ENCODE measurements at places on chromosomes 16 and 17. TPM values are rescaled to one million over a fixed set of nuclear protein-coding genes. Genes with fewer than 3 reads are reported as not detected.

GRCh38 chr16:85752511-85753420, 1.9 kb upstream of the C16orf74 start:
- no peak overlapping the region for H3K27ac ChIP-seq
- H3K27me3 ChIP-seq, result peaks cover 5% of the 10 kb centered on the region
- H3K4me3 ChIP-seq, result no peak overlapping the region
- H3K4me1 ChIP-seq, result peaks cover 34% of the 10 kb centered on the region
- no peak for DNase-seq
- H3K36me3 ChIP-seq, result no peaks in the 10 kb centered on the region

DNA sequence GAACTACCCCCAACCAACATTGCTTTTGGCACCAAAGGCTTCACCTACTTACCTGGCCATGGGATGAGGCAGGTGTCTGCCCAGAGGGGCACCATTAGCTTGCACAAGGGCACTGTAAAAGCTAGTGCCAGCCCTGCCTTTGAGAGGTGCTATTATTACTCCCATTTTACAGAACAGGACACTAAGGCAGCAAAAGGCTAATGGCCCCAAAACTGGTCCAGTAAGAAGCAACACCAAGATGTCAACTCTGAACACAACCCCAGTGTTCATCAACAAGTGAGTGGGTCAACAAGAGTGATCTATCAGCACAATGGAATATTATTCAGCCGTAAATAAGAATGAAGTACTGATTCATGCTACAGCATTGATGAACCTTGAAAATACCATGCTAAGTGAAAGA, 7.7 kb upstream of the USP7 start:
- no peaks in the 10 kb centered on the region for H3K4me1 ChIP-seq
- H3K27me3 ChIP-seq, result no peaks in the 10 kb centered on the region
- H3K36me3 ChIP-seq, result no peaks in the 10 kb centered on the region
- no peak overlapping the region for H3K27ac ChIP-seq

GRCh38 chr17:14052886-14053615, 16.3 kb upstream of the COX10 start:
- H3K27ac ChIP-seq, result peak overlapping the region; percentile 45
- no peak overlapping the region for H3K4me3 ChIP-seq
- DNase-seq, result no peak
- no peaks in the 10 kb centered on the region for H3K27me3 ChIP-seq
- peaks cover 20% of the 10 kb centered on the region for H3K4me1 ChIP-seq
- H3K36me3 ChIP-seq, result peaks cover 9% of the 10 kb centered on the region

- peaks cover 23% of the 10 kb centered on the region for H3K4me1 ChIP-seq
- no peaks in the 10 kb centered on the region for H3K36me3 ChIP-seq
- no peaks in the 10 kb centered on the region for H3K27me3 ChIP-seq
- no peak overlapping the region for H3K27ac ChIP-seq
Measured at GRCh38 chr17:8387914-8388651, 5.1 kb upstream of the RPL26 start.

GRCh38 chr17:66945147-66945835, 19.2 kb upstream of the CACNG4 start:
- H3K4me1 ChIP-seq, result peaks cover 6% of the 10 kb centered on the region
- peaks cover 10% of the 10 kb centered on the region for H3K27me3 ChIP-seq
- no peak overlapping the region for H3K27ac ChIP-seq

GRCh38 chr16:58507195-58507962, 7.4 kb downstream of the NDRG4 start:
- no peaks in the 10 kb centered on the region for H3K36me3 ChIP-seq
- no peak overlapping the region for H3K27ac ChIP-seq

DNA sequence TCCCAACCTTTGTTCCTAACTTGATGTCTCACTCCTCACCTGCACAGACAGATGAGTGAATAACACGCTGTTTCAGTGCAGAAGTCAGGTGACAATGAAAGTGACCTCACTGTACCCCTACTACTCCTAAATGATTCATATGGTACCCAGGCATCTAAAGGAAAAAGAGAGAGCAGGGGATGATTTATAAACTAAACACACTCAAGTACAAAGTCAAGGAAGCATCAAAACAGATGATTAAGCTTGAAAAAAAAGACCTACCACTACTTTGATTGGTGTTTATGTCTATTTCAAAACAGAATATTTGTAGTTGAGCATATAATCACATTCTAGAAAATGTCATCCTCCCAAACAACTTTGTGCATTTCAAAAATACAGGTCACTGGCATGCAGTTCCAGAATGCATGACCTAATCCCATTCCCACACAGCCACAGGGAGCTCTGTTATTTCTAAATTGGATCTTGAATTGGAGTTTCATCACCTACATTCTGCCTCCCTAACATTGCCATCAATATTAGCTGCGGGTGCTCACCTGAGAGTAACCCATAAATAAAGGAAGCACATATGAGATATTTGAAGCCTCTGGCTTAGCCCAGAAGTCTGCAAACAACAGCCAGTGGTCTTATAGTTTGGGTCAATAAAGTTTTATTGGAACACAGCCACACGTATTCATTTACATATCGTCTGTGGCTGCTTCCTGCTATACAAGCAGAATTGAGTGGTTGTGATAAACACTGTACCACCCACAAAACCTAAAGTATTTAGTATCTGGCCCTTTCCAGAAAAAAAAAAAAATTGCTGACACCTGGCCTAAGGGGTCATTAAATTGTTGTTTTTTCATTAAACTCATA, 14.0 kb downstream of the HS3ST3A1 start:
- H3K27ac ChIP-seq, result peak overlapping the region; percentile 73
- H3K27me3 ChIP-seq, result no peaks in the 10 kb centered on the region
- H3K4me3 ChIP-seq, result no peak overlapping the region
- no peaks in the 10 kb centered on the region for H3K36me3 ChIP-seq
- DNase-seq, result no peak

GRCh38 chr17:42130310-42130936, 7.8 kb downstream of the HSPB9 start:
- H3K4me1 ChIP-seq, result peaks cover 35% of the 10 kb centered on the region
- H3K4me3 ChIP-seq, result no peak overlapping the region
- peaks cover 28% of the 10 kb centered on the region for H3K36me3 ChIP-seq
- no peaks in the 10 kb centered on the region for H3K27me3 ChIP-seq
- no peak overlapping the region for H3K27ac ChIP-seq
- DNase-seq, result no peak

DNA sequence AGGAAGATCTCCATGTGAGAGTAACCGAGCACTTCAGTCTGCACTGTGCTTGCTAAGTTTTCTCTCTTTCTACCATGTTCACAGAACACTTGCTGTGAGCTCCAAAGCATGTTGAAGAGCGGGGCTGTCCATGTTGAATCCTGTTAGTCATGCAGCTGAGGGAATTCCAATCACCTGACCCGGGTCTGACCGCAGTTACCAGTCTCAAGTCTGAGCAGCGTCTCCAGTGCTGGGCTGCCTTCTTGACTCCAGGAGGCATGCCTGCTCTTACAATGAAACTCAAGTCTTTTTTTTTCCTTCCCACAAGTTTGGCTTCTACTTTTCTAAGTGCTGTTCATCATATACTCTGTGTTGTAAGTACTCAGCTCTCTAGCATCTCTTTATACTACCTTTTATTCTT, 44.3 kb downstream of the HOXB1 start:
- no peak overlapping the region for H3K4me3 ChIP-seq
- peaks cover 40% of the 10 kb centered on the region for H3K27me3 ChIP-seq
- no peak overlapping the region for H3K27ac ChIP-seq
- no peak for DNase-seq
- no peaks in the 10 kb centered on the region for H3K36me3 ChIP-seq

- no peak overlapping the region for H3K4me3 ChIP-seq
- peaks cover 67% of the 10 kb centered on the region for H3K27me3 ChIP-seq
- no peak for DNase-seq
- H3K4me1 ChIP-seq, result no peaks in the 10 kb centered on the region
- no peaks in the 10 kb centered on the region for H3K36me3 ChIP-seq
- H3K27ac ChIP-seq, result no peak overlapping the region
Measured at GRCh38 chr17:36731811-36732210, 130.4 kb downstream of the MRM1 start.

The CCL11 gene
- not detected for total RNA-seq

DNA sequence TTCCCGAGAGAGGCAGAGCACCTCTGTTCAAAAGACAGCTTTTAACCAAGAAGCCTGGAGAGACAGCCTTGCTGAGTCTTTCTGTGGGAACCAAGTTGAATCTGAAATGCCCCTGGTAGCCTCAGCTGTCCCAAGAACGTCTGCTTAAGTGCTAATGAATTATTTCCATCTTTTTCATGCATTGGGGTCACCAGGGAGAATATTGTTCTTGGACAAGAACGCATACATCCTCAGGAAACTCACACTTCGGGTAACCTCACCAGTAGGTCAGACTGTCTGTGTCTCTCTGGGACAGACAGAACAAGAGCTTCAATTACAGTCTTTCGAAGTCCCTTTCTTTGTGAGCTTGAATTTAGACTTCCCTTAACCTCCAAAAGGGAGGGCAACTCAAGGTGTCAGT, 134.6 kb upstream of the ADAMTS18 start:
- H3K4me3 ChIP-seq, result no peak overlapping the region
- no peaks in the 10 kb centered on the region for H3K4me1 ChIP-seq
- no peak for DNase-seq
- no peak overlapping the region for H3K27ac ChIP-seq
- H3K27me3 ChIP-seq, result peaks cover 20% of the 10 kb centered on the region

GRCh38 chr16:22089910-22090309, 2.4 kb upstream of the VWA3A start:
- peaks cover 5% of the 10 kb centered on the region for H3K36me3 ChIP-seq
- no peak overlapping the region for H3K4me3 ChIP-seq
- no peak overlapping the region for H3K27ac ChIP-seq
- peaks cover 9% of the 10 kb centered on the region for H3K4me1 ChIP-seq
- H3K27me3 ChIP-seq, result peaks cover under 1% of the 10 kb centered on the region
- no peak for DNase-seq

- peaks cover 30% of the 10 kb centered on the region for H3K4me1 ChIP-seq
- peak overlapping the region; percentile 85 for H3K4me3 ChIP-seq
- peaks cover 3% of the 10 kb centered on the region for H3K36me3 ChIP-seq
- DNase-seq, result no peak
- no peaks in the 10 kb centered on the region for H3K27me3 ChIP-seq
Measured at GRCh38 chr16:53503991-53504663, 1.1 kb upstream of the AKTIP start.

DNA sequence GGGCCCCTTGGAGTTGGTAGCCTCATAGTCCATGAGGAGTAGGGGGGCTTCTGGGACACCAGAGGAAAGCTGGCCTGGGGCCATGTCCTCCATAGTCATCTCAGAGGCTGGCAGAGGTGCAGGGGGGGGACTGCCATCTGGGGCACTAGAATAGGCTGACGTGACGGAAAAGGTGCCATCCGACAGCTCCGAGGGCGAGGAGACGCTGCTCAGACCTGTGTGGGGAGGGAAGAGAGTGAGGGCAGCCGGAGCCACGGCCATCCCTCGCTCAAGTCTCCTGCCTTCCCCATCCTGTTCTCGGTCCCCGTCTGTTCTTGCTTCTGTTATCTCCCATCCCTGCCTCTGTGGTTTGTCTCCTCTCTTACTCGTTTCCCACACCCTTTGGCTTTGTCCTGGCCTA, 4.7 kb upstream of the SPAG7 start:
- no peaks in the 10 kb centered on the region for H3K27me3 ChIP-seq
- H3K36me3 ChIP-seq, result peaks cover 28% of the 10 kb centered on the region
- no peak for DNase-seq
- H3K27ac ChIP-seq, result peak overlapping the region; percentile 65

The HOXB4 gene
- total RNA-seq, result not detected

- no peak overlapping the region for H3K27ac ChIP-seq
- no peak for DNase-seq
Measured at GRCh38 chr17:56886288-56886731, 27.5 kb downstream of the TRIM25 start.

- no peak overlapping the region for H3K4me3 ChIP-seq
- DNase-seq, result peak; percentile 9
- no peak overlapping the region for H3K27ac ChIP-seq
- H3K4me1 ChIP-seq, result no peaks in the 10 kb centered on the region
- no peaks in the 10 kb centered on the region for H3K27me3 ChIP-seq
Measured at GRCh38 chr17:3766779-3767178, 34.2 kb downstream of the ITGAE start.

DNA sequence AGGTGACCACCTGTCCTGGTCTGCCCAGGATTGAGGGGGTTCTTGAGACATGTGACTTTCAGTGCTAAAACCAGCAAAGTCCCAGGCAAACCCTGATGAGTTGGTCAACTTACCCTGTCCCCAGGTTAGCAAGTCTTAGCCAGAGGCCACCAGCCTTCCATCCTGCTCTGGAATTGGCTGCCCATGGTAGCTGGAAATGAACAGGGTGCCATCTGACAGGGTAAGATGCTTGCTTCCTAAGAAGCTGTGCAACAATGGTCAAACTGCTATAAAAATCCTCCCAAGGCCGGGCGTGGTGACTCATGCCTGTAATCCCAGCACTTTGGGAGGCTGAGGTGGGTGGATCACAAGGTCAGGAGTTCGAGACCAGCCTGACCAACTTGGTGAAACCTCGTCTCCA, 22.8 kb upstream of the MTMR4 start:
- no peak overlapping the region for H3K4me3 ChIP-seq
- H3K4me1 ChIP-seq, result peaks cover 19% of the 10 kb centered on the region

DNA sequence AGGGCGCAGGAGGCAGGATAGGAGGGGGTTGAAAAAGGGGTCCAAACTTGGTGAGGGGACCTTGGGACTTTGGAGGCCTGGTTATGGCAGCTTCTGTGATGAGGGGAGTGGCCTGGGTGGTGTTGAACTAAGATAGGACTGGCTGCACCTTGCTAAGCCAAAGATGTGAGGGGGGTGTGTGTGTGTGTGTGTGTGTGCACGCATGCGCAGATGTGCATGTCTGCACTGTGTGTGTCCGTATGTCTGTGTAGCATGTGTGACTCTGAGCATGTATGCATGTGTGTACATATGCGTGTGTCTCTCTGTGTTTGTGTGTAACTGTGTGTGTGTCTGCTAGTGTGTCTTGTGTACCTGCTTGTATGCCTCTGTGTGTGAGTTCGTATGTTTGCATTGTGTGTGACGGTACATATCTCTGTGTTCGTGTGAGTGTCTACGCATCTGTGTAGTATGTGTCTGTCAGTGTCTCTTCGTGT, 4.1 kb downstream of the SLC16A5 start:
- no peak for DNase-seq
- no peaks in the 10 kb centered on the region for H3K27me3 ChIP-seq
- no peak overlapping the region for H3K4me3 ChIP-seq
- peaks cover 26% of the 10 kb centered on the region for H3K4me1 ChIP-seq
- no peaks in the 10 kb centered on the region for H3K36me3 ChIP-seq

- no peak for DNase-seq
- H3K27ac ChIP-seq, result peak overlapping the region; percentile 97
- H3K4me1 ChIP-seq, result peaks cover 28% of the 10 kb centered on the region
- no peaks in the 10 kb centered on the region for H3K27me3 ChIP-seq
Measured at GRCh38 chr16:30875871-30876801, 17.7 kb downstream of the BCL7C start.

The SLC43A2 gene
- total RNA-seq, result 3.3 TPM

The DNAAF8 gene
- 2.2 TPM for total RNA-seq

The CTRL gene
- not detected for total RNA-seq

The FBXO47 gene
- not detected for total RNA-seq

GRCh38 chr16:56109205-56109604, 82.1 kb upstream of the GNAO1 start:
- H3K27ac ChIP-seq, result no peak overlapping the region
- no peaks in the 10 kb centered on the region for H3K36me3 ChIP-seq
- peaks cover 5% of the 10 kb centered on the region for H3K27me3 ChIP-seq
- no peaks in the 10 kb centered on the region for H3K4me1 ChIP-seq

The GLTPD2 gene
- total RNA-seq, result not detected

GRCh38 chr17:31072186-31072585, 22.6 kb upstream of the NF1 start:
- H3K4me1 ChIP-seq, result peaks cover 36% of the 10 kb centered on the region
- no peak overlapping the region for H3K27ac ChIP-seq
- H3K4me3 ChIP-seq, result no peak overlapping the region
- H3K27me3 ChIP-seq, result no peaks in the 10 kb centered on the region
- H3K36me3 ChIP-seq, result no peaks in the 10 kb centered on the region
